ENCODE measurements at places on chromosomes 5 and 9.

GRCh38 chr5:62256161-62257019 is 49.6 kb upstream of the KIF2A start:
- no peak for DNase-seq
- no peaks in the 10 kb centered on the region for H3K27me3 ChIP-seq
- peaks cover 77% of the 10 kb centered on the region for H3K4me1 ChIP-seq

DNA sequence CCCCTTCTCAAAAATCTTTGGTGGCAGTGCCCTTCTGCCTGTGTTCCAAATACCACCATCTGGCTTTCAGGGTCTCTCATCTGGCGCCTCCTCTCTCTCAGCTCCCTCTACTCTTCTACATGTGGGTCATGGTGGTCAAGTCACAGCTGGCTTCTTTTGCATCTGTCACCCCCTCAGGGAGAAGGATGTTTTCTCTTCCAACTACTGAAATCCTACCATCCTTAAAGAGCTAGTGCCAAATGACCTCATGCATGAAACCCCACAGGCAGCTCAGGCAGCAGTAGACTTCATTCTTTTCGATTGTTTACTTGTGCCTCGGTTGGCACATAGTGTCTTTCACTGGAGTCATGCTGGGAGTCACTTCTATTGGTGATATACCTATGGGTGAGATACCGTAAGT is 219.2 kb downstream of the DCP2 start:
- H3K4me3 ChIP-seq, result no peak overlapping the region
- no peak overlapping the region for H3K27ac ChIP-seq
- H3K4me1 ChIP-seq, result no peaks in the 10 kb centered on the region
- H3K36me3 ChIP-seq, result peaks cover 1% of the 10 kb centered on the region

GRCh38 chr5:139183502-139183901 is 14.7 kb downstream of the SIL1 start:
- no peaks in the 10 kb centered on the region for H3K27me3 ChIP-seq
- H3K36me3 ChIP-seq, result peaks cover 13% of the 10 kb centered on the region
- H3K27ac ChIP-seq, result no peak overlapping the region
- peaks cover 16% of the 10 kb centered on the region for H3K4me1 ChIP-seq
- no peak for DNase-seq

GRCh38 chr9:87286506-87286905 is 211.2 kb upstream of the DAPK1 start:
- H3K4me1 ChIP-seq, result no peaks in the 10 kb centered on the region
- no peak overlapping the region for H3K4me3 ChIP-seq
- no peak for DNase-seq
- H3K36me3 ChIP-seq, result no peaks in the 10 kb centered on the region
- peaks cover 3% of the 10 kb centered on the region for H3K27me3 ChIP-seq

Data from activated naive CD8-positive, alpha-beta T cell treated with anti-CD3 and anti-CD28 coated beads, Interleukin-2, amount 50 U/mL, for 24 hours (primary cell).